ENCODE measurements at places on chromosomes 2 and 18.
A peak's percentile ranks its signal among the peaks of the same experiment; 100 is the strongest.

- DNase-seq: peak; percentile 37
Observed at GRCh38 chr18:2223849-2224248, 347.5 kb downstream of the METTL4 start.

GRCh38 chr2:206423147-206423546 lies 20.2 kb upstream of the ADAM23 start:
- no peak for DNase-seq

DNA sequence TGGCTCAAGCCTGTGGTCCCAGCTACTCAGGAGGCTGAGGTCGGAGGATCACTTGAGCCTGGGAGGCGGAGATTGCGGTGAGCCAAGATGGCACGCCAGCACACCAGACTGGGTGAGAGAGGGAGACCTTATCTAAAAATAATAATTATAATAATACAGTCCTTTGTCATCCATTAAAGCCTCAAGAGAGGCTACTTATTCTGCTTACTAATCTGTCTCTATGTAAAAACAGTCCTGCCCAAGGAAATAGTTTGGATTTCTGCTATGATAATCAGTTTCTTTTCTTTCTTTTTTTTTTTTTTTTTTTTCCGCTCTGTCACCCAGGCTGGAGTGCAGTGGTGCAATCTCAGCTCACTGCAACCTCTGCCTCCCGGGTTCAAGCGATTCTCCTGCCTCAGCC lies 228.3 kb downstream of the C1D start:
- DNase-seq: no peak

- DNase-seq: no peak
Observed at GRCh38 chr2:169027234-169027633, 3.9 kb downstream of the ABCB11 start.

- DNase-seq: no peak
Observed at GRCh38 chr2:208426412-208427045, 19.9 kb downstream of the PTH2R start.

DNA sequence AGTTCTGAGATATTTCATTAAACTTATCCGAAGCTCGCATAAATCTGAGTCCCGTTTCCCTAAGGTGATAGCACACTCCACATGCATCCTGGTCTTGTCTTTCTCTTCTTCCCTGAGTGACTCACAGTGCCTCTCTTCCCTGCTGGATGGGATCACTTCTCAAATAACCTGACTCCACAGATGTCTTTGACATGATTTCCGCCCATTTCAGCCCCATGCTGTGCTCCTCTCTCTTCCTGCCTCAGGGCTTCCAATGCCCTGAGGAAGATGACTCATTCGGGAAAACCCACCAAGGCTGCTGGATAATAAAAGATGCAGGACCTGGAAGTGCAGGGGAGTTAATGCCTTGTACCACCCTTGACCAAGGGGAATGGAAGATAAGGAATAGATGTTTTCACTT lies 441.7 kb upstream of the SOX11 start:
- no peak for DNase-seq

GRCh38 chr2:2134037-2134436 lies 197.0 kb downstream of the MYT1L start:
- DNase-seq: no peak

DNA sequence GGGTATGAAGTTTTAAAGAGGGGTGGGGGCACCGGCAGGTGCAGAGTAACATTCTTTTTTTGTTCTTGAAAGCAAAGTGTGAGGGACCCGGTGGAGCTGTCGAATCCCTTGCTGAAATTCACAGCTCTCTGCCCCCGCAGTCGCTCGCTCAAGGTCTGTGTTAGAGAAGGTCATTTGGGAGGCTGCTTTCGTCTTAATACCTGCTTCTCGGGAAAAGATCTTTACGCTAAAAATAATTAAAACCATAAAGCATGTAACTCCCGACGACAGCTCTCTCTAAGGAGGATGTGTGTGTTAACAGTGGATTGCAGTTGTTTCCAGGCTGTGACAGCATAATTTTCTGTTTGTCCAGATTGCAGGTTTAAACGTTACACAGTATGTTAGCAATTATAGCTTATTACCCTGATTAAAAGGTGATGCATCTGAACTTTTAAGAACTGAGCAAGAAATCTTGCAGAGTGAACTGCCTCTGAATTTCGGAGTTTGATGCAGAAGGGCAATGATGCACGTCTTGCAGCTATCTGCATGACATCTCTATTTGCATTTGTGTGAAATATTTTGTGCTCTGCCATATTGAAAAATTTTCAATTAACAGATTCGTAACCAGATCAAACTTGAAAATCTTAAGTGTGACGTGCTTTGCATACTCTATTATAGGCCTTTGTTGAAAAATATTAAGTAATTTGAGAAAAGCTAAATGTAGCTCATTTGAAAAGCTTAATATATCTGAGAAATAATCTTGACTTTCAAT lies 954 bp downstream of the RAPGEF4 start:
- no peak for DNase-seq

DNA sequence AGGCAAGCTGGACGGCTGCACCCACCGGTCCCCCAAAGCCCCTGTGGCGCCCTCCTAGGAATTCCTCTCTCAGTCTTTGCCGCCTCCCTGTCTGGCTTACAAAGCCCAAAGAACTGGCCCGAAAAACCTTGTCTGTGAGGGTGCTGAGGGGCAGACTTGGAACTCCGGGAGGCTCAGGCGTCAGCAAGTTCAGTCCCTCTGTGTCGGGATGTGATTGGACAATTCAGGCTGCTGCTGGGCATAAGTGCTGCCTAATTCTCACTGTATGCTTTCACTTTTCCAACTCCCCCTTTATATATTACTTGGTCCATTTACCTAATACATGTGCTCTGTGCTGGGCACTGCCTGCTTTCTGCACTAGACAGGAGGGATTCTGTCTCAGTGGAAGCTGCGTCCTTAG lies 20.3 kb upstream of the SH3RF3 start:
- no peak for DNase-seq

- DNase-seq: no peak
Observed at GRCh38 chr2:31255911-31256571, 22.1 kb downstream of the EHD3 start.

GRCh38 chr2:348361-348916 lies 60.5 kb upstream of the ALKAL2 start:
- no peak for DNase-seq

- no peak for DNase-seq
Observed at GRCh38 chr2:156464106-156464505, 27.9 kb downstream of the GPD2 start.

- DNase-seq: no peak
Observed at GRCh38 chr2:207107131-207107530, 58.6 kb downstream of the KLF7 start.

DNA sequence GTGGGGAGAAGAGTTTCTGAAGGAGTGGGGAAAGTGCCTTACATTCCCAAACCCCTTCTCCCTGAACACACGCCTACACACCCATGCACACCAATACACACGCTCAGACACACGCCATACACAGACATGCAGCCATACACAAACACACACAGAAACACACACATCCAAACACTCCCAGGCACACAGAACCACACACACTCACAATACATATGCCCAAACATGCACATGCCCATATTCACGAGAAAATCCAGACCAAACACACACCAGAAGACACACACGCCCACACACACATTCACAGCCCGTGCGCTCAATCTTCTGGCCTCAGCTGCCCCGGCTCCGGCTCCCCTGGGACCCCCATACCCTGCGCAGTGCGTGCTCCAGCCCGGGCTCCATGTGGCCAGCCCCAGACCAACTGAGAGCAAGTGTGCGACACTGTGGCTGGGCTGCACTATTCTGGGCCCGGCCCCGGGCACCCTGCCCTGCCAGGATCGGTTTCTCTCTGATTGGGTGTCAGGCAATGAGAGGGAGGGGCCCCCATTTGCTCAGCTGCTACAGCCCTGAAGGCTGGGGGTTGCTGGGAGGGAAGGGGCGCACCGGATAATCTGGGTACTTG lies at the start of gene PRKAG3:
Gene PRKAG3 (minus strand): TSS at position 426 of the 613 bp plus-strand sequence.
- no peak for DNase-seq

- DNase-seq: peak; percentile 57
Observed at GRCh38 chr2:37890893-37891495, 34.1 kb upstream of the RMDN2 start.

DNA sequence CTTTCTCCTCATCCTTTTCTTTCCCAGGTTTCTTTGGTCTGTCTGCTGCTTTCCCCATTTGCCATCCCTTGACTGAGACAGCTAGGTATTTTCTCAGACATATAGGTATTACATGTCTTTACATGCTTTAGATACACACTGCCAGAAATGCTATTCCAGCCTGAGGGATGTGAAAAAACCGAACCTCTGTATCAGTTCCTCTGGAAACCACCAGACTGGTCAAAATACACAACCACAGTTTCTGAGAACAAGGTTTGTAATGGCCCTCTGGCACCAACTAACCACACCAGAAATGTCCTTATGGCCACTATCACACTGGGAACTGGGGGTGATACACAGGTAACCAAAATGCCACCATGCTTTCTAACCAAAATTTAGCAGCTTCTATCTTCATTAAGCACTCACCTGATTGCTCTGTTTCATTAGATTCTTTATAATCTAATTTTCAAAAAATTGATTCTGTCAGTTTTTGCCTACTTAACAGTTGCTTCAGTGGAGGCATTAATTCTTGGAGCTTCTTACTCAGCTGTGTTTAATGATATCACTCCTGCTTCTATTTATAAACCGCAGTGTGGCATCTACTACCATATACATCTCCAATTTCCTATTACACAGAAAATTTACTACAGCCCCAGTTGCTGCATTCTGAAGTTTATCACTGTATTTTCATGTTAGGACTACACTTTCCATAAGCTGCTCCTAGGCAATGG lies 243.5 kb downstream of the WDPCP start:
- no peak for DNase-seq

DNA sequence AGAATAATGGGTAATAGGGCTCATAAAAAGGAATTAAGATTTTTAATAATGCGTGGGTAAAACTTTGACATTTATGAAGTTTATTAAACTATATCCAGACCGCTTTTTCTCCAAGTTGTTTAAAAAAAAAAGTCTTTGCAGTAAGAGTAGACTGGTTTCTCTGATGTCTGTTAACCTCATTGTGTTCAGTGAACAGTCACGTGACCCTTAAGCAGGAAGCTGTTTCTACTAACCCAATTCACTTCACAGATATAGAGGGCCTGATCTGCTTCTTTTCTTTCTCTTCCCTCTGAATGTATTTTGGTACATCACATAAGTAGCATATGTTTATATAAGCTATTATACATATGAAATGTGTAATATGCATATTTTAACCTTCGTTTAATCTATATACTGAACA lies 1011.3 kb upstream of the CELF4 start:
- DNase-seq: no peak

GRCh38 chr18:69161383-69162028 lies 239.2 kb upstream of the DOK6 start:
- DNase-seq: no peak

- no peak for DNase-seq
Observed at GRCh38 chr2:103254611-103255010, 492.8 kb downstream of the TMEM182 start.

Measured in NCI-H226 (cell line).